Pulmonary artery endothelial cell (primary cell): ENCODE measurements at places on chromosomes 3 and 15.

DNA sequence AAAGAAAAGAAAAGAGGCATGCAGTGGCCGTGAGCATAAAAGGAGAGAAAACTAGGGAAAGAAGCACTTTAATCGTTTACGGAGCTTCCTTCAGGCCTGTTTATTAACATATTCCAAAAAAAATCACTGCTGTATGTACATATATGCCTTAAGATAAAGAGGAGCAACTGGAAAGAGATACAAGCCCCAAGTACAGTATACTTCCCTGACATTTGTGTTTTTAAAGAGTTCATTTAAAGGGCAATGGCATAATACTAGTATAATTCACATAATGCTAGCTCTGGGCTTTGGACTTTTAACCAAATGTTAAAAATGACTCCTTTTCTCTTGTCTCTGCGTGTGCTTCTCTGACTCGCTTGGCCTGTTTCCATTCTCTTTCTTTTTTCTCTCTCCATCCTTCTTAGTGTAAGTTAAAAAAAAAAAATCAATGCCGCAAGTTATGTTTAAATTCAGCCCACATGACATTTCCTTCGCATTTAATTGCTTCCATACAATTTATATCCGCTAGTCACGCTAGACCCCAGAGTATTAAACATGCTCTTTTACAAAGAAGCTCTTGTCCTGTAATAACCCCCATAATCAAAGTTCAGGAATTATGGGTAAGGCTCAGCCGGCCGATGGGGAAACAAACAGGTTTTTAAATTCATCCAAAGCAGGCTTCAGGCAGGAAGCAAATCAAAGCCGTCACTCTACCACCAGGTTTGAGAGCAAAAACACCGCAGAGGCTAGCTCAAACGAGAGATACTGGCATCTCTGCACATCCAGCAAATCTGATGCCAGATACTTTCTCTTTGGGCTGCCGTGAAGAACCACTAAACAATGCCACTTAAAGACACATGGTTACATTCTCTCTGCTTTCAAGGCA is 19.4 kb downstream of the WWTR1 start:
- DNase-seq: no peak

GRCh38 chr3:70992562-70993204 is 590.8 kb downstream of the FOXP1 start:
- DNase-seq: no peak

- DNase-seq: no peak
Observed at GRCh38 chr3:127212711-127213110, 19.8 kb downstream of the PRR23E start.

DNA sequence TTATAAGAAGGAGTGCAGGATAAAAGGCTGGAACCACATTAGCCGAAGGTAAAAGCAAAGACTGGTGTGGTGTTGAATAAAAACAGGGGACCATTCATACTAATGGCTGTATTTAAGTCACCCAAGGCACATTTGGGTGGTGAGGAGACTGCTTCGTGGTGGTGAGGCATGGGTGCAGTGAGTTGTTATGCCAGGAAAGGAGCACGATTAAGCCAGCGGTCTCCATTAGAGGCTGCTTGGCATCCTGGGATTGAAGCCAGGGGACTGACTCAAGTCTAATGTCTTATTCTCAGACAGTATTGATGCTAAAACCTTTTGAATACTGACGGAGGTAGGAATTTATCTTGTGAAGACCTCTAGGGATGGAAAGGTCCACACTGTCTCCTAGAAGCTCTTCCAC is 21.9 kb downstream of the FEM1B start:
- DNase-seq: no peak

DNA sequence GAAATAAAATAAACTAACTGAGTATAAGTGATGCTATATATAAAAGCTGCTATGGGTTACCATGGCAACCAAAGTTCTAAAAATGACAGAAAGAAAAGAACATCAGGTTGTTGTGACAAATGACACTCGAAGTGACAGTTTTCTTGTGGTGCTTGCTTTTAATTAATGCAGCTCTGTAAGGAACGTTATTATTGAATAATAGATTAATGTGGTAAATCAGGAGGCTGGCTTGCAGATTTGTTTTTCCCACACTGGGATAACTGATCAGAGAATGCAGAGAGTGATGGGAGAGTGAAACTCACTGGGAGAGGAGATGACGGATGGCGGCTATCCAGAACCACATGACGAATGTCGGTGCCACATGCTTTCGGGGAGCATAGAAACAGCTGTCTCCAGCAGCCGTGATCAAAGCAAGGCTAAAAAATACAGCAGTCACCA is 207.0 kb upstream of the ATP10A start:
- no peak for DNase-seq

GRCh38 chr3:183252973-183253527 is at the start of gene B3GNT5:
Gene B3GNT5 (plus strand): TSS chr3:183253253. CDS start chr3:183269799, 16,546 bp downstream.
- no peak for DNase-seq
